ENCODE measurements at places on chromosomes 6 and 20.

GRCh38 chr20:48831718-48832404 lies 4.1 kb upstream of the PREX1 start:
- no peak for ATAC-seq

GRCh38 chr6:6331393-6331792 lies 10.9 kb upstream of the F13A1 start:
- ATAC-seq = no peak

GRCh38 chr6:44225579-44226325 lies 2.4 kb downstream of the SLC29A1 start:
- no peak for ATAC-seq

DNA sequence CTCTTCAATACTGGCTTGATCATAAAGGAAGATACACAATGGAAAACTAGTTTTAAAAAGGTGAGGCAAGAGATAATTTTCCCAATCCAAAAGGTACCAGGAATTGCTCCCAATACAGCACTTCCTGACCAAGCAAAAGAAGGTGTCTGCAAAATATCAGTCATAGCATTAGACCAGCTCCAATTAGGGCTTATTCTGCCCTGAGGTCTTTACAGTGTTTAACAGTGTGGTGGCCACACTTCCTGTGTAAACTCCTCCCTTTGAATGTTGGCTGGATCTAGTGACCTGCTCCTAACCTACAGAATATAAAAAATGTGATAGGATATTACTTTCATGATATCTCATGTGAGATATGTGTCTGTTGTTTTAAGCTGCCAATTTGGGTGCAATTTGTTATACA lies 57.1 kb upstream of the BTN3A2 start:
- no peak for ATAC-seq

DNA sequence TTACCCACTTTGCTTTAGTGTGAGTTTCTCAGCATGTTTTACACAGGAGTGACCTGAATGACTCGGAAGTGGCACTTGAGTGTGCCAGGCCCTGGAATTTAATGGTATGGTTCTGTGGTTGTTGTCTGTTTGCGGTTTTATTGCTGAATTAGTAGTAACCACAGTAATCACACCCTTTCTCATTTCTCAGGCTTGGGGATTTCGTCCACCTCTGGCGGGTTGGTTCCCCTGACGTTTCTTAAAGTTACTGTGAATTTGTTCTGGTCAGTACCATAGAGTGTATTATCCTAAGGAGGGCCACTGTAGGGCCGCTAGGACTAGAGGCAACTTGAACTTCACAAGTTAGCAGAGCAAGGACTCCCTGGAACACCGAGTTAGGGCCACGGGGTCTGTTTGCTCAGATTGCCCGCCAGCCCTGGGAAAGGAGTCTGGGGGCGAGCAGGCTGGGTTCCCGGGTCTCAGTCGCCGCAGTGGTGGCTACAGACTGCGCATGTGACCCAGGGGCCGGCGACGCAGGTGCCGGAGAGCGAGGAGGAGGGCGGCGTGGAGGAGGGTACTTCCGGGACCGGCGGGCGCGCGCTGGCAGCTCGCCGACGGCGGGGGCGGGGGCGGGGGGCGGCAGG lies 546 bp upstream of the KLHL32 start:
- ATAC-seq = peak; percentile 67

DNA sequence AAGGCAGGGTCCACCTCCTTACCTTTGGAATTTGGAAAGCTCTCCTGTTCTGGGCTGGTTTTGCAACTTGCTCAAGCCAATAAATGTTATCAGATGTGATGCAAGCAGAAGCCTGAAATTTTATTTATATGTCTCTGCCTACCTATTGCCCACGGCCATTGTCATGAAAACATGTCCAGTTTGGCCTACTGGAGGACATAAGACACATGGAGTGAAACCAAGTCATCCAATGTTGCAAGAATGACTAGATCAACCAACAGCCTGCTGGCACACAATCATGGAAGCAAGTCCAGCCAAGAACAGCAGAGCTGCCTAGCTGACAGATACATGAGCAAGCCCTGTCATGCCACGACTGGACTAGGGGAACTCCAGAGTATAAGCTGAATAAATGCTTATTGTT lies 56.7 kb upstream of the IRAK1BP1 start:
- no peak for ATAC-seq

DNA sequence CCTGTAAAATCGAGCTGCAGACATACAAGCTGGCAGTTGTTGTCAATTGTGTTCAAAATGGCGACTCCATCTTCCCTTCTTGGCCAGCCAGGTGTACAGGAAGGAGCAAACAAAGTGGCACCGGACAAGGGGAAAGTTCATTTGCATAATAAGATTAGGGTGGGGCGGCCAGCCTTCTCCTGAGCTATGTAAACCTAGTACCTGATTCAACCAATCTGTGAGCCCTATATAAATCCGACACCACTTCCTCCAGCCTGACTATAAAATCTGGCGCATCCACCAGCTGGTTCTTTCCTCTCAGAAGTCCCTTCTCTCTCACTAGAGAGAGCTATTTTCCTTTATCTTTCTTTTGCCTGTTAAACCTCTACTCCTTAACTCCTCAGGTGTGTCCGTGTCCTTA lies 8.1 kb upstream of the HBS1L start:
- ATAC-seq = no peak

- ATAC-seq = no peak
Observed at GRCh38 chr6:139287868-139288267, 3.9 kb downstream of the TXLNB start.

DNA sequence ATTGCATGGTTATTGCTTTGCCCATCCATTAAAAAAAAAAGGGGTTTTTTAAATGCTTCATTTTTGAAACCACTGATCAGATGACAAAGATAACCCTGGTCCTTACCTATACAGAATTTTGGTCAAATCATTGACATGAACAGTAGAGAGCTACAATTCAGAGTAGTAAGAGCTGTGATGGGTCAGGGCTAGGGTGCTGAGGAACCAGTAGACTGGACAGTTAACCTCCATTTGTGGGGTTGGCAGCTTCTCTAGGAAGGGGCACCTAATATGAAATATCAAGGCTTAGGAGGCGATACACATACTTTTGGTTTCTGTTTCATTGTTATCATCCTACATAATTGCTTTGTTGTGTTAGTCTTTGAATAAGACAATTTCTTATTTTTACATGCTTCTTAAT lies 55.1 kb downstream of the ORC3 start:
- ATAC-seq = peak; percentile 67

DNA sequence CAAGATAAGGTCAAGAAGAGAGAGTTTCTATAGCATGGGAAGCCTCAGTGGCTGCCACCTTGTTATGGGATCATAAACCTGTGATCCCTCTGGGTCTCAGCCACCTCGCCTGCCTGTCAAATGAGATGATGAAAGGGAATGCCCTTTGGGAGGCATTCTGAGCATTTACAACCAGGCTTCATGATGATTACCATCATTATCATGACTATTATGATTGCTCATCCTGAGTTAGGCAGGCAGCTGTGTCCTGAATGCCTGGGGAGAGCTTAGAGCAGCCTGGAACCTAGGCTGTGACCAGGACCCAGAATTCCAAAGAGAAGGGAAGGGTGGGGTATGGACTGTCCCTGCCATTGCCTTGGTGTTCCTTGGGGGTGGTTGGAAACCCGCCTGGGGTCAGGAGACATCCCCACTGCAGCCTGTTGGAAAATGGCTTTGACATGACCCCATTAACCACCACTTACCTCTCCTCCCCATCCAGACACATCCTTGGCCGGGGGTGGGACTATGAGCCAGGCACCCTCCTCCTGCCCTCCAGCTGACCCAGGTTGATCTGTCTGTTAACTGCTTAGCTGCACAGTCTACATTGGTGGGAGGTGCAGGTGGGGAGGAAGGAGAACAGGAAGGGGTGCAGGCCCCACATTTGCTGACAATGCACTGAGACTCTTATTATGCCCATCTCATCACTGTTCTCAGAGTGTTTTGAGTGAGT lies 51.9 kb downstream of the LRFN2 start:
- ATAC-seq = no peak

- no peak for ATAC-seq
Observed at GRCh38 chr20:59836767-59837166, 96.7 kb downstream of the SYCP2 start.

GRCh38 chr20:23226612-23227265 lies 123.9 kb upstream of the NXT1 start:
- ATAC-seq = no peak

DNA sequence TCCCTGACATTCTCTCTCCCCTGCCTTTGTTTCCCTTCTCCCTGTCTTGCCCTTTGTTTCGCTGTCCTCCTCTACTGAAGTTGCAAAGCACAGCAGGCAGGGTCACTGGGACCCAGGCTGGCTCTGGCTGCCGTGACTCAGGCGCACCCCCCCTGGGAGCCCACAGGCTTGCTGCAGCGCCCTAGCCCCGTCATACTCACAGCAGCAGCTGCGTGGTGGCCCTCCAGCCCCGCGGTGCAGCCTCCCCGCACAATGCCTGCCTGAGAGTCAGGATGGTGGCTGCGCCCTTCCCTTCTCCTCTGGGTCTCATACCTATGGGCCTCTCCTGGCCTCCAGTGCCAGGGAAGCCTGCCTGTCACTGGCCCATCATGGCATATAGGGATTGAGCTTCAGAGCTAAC lies 41.7 kb downstream of the TXNDC5 start:
- no peak for ATAC-seq

DNA sequence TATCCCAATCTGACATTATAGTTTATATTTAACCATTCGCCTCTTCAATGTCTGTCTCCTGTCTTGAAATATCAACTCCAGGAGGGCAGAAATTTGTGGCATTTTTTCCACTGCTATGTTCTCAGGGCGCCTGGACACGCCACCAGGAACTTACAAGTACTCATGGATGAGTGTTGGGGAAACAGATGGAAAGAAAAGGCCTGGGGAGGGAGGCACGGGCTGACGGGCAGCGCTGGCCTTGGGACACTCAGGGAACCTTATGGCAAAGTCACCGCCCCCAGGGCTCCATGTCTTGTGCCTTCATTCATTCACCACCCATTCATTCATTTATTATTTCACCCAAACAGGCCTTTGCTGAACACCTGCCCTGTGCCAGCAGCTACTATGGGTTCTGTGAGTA lies 222.9 kb downstream of the PREX1 start:
- no peak for ATAC-seq

- no peak for ATAC-seq
Observed at GRCh38 chr6:71737953-71738352, 148.4 kb upstream of the RIMS1 start.

DNA sequence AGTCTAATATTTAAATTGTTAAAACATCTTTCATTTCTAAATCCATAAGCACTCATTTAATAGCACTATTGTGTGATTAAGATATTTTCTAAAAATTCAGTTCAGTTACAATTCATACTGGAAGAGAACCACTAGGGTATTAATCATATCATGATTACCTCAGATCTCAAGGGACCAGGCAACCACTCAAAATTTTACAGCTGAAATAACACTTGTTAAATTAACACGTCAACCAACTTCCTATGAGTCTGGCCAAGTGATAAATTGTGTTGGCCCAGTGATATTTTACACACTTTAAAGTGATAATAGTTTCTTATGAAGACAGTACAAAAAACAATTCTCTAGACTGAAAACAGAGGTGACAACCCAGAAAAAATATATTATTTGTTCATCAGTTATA lies 869.0 kb upstream of the ADGRB3 start:
- ATAC-seq = no peak

DNA sequence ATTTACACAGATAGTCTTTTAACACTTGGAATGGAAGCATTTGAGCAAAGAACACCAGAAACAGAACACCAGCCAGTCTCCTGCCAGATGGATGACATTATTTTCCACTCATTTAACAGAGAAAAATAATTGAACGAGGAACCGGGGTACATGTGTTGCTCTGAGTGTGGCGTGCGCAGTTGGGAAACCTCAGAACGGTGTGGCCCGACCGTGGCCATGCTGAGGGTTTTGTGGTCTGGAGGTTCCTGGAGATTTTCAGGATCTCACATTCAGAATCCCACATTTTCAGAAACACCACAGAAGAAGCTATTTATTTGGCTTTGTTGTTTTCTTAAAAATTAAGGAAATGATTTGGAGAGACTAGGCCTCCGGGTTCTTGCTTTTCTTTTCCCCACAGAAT lies 126.9 kb upstream of the QKI start:
- no peak for ATAC-seq

- ATAC-seq = no peak
Observed at GRCh38 chr6:88262332-88262731, 96.2 kb upstream of the CNR1 start.

- ATAC-seq = no peak
Observed at GRCh38 chr20:1881240-1881835, 13.9 kb upstream of the SIRPA start.

GRCh38 chr6:84575264-84575663 lies 189.1 kb downstream of the TBX18 start:
- no peak for ATAC-seq

GRCh38 chr6:167129159-167129558 lies 6.3 kb downstream of the CCR6 start:
- ATAC-seq = no peak

- ATAC-seq = no peak
Observed at GRCh38 chr20:60888771-60889170, 363.3 kb upstream of the CDH4 start.

- peak; percentile 80 for ATAC-seq
Observed at GRCh38 chr6:56843476-56844349, 111.2 kb upstream of the BEND6 start.

DNA sequence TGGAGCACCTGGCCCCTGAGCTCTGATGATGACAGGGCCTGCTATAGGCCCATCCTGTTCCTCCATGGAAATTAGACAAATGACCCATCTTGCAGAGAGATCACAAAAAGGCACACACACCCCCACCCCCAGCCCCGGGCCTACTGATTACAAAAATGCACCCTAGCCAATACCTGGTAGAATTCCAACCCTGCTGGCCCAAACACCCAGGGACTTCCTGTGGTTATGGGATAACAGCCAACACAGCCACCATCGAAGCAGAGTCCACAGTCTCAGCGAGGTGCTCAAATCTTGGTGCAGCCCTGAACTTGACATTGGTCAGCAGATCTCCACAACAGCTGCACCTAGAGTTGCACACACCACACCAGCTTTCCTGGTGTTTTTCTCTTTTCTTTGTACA lies 17.0 kb downstream of the NCR2 start:
- ATAC-seq = no peak

DNA sequence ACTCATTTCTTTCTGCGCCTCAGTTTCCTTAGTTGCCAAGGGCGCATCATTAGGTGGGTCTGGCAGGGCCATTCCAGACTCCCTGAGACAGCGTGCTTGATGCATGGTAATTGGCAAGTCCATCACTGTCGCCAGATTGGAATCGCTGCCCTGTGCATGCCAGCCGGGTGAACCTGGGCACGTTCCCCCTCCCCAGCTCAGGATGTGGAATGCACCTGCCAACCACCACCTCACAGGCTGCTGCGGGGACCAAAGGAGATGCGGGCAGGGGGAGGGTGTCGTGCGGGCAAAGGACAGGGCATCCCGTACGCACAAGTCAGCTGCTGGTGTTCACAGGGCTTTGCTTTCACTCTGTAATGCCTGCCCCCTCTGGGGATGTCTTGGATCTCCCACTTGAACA lies 36.4 kb upstream of the PMEPA1 start:
- ATAC-seq = no peak

GRCh38 chr20:58783511-58784011 lies 67.1 kb downstream of the GNAS-AS1 start:
- no peak for ATAC-seq

DNA sequence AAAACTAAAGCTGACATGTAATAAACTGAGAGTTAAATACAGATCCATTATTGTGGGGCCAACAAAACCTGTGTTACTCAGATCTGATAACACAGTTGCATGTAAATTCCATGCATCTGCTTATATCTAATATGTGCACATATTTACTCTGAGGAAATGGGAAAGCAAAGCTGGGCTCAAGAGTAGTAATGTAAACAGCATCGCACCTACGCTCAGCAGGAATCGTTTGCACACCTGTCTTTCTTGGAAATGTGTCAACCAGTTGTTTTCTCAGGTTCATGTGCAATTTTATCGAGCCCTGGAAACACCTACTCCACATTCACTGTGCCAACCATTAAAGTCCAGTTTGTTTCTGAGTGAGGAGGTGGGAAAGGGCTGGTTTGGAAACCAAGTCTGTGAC lies 80.3 kb upstream of the CNKSR3 start:
- ATAC-seq = no peak

All from activated CD4-positive, CD25-positive, alpha-beta regulatory T cell treated with anti-CD3 and anti-CD28 coated beads, Interleukin-2, amount 50 U/mL, for 24 hours (primary cell).